ENCODE measurements at places on chromosomes 3 and 15.

- DNase-seq: no peak
These were observed 7.3 kb upstream of the ISG20 start for GRCh38 chr15:88631464-88632028.

GRCh38 chr3:160027541-160028195 lies 39.0 kb downstream of the IL12A start:
- DNase-seq: no peak

DNA sequence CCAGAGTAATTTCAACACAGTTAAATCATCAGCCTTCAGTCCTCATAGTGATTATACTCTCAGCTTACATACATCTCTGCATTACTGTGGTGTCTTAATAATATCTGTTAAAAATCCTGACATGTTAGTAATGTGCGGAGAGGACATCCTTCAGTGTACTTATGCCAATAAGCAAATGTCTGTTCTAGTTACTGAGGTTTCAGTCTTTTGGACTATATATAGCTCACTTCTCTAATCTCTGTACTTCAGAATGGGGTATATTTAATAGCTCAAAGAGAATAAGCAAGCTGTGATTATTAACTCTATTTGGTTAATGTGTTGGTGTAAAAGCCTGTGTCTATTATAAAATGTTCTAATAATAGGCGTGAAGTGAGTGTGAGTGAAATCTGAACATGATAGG lies 28.9 kb upstream of the OSTN start:
- DNase-seq: no peak

GRCh38 chr3:154766765-154767503 lies 313.2 kb upstream of the MME start:
- DNase-seq: no peak
